ENCODE measurements at places on chromosomes 7 and 10.

- no peak for DNase-seq
Measured at GRCh38 chr10:60290558-60290957, 99.1 kb downstream of the ANK3 start.

- no peak for DNase-seq
Measured at GRCh38 chr10:49187950-49188761, at the start of gene TMEM273. TSS of gene TMEM273 (minus strand) at chr10:49188391. CDS start at chr10:49188336, 55 bp downstream.

GRCh38 chr10:46255801-46256747 lies 30.7 kb upstream of the ANTXRL start:
- peak; percentile 78 for DNase-seq

- no peak for DNase-seq
Measured at GRCh38 chr10:105837951-105838350, 1196.9 kb downstream of the SORCS3 start.

GRCh38 chr7:25314731-25315267 lies 86.5 kb upstream of the NPVF start:
- no peak for DNase-seq

DNA sequence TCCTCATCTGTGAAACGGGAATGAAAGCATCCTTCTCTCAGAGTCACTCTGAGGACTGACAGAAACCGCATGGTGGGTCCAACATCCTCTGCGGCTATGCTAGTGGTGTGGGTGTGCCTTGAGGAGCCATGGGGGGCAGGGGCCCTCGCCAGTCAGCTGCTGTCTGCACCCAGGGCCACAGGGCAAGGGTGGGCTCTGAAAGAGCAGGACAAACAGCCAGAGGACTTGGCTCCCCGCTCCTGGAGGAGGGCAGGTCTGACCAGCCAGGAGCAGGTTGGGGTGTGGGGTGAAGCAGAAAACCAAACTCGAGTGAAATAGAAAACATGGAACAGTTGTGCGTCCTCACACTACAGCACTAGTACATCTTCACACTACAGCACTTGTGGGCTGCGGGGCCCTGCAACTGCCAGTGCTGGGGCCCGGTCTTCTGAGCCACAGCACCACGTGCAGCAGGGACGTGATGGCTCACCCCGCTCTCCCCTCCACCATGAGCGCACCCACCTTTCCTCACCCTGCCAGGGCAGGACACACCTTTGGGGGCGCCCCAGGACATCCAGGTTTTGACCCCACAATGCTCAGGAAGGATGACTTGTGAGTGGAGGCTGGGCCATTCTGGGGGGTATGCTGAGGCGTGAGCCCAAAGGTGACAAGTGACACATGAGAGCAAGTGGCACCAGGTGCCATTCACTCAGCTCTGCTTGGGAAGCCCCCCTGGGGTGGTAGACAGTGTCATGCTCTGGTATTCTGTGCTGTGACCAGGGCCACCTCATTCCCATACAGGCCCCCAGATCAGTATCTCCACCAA lies 96.1 kb upstream of the RET start:
- no peak for DNase-seq

DNA sequence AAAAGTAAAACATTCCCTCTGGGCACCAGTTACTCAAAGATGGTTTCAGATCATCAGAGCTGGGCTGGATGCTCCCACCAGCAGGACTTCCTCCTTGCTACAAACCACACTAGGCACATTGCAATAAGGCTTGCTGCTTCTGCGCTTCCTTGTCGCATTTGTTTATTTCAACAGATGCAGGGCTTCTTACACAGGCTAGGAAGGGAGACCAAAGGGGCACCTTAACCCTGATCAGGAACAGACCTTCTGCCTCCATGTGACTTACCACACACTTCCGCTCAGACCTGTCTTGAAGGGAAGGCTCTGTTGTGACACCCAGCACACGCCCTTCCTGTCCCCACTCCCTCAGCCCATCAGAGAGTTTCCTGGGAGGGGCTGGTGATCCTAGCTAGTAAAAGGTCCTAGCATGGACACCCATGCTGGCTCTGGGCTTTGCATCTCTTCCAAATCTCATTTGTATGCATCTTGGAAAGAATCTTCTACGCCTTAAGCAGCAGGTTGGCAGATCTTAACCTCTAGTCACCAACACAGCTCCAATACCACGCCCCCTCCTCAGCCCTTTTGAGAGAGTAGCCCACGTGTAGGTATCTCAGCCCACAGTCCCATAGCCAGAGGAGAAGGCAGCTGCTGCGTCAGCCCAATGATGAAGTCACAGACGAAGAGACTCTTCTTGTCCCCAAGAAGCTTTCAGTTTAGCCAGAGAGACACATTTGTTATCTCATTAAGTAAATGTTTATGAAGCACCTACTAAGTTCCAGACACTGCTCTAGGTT lies 47.1 kb upstream of the SVIL start:
- DNase-seq, result no peak

DNA sequence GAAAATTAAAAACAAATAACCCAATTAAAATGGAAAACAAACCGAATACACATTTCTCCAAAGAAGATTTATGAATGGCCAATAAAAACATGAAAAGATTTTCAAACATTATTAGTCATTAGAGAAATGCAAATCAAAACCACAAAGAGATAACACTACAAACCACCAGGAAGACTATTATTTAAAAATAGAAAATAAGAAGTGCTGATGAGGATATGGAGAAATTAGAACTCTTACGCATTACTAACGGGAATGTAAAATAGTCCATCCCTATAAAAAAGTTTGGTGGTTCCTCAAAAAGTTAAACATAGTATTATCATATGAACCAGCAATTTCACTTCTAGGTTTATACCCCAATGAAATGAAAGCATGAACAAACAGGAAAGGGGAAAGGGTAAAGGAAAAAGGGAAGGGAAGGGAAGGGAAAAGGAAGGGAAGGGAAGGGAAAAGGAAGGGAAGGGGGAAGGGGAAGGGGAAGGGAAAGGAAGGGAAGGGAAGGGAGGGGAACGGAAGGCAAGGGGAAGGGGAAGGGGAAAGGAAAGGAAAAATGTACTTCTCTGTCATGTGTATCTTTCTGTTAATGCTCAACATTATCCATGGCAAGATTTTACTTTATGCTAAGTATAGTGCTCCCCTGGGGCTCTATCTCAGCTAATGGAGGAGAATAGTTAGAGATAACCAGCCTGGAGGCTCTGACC lies 125.3 kb upstream of the RSU1 start:
- no peak for DNase-seq

- DNase-seq, result no peak
Measured at GRCh38 chr7:6545398-6546126, 5.7 kb downstream of the GRID2IP start.

DNA sequence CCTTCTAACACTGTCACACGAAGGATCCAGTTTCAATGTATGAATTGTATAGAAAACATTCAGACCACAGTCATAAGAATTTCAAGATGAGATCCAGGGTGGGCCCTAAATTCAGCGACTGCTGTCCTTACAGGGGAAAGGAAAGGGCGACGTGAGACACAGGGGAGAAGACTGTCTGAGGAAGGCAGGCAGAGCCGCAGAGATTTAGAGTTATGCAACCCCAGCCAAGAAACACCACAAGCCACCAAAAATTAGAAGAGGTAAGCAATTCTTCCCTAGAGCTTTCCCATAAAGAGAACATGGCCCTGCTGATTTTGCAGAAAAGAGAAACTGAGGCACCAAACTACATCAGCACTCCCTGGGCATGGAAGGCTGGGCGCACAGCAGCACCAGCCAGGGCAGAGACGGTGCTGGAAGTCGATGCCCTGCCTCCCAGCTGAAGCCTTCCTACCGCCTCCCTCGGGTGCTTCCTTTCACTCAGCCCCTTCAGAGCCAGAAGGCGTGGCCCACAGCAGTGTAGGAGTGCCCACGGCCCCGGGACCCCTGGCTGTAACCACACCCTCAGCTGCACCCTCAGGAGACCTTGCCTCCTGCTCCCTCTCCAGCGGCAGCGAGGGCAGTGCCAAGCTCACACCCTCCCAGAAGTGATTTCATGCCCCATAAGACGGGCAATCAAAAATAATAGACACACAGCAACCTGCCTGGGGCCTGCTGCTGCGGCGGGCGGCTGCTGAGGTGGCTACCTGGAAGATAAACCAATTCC lies 81.0 kb upstream of the LRRC4 start:
- no peak for DNase-seq

- DNase-seq, result no peak
Measured at GRCh38 chr7:42234736-42235135, 2.3 kb downstream of the GLI3 start.

GRCh38 chr7:102155821-102156441 lies 130.7 kb upstream of the SH2B2 start:
- DNase-seq, result no peak

GRCh38 chr7:17490825-17491224 lies 192.4 kb downstream of the AHR start:
- DNase-seq, result no peak

GRCh38 chr10:108338146-108338545 lies 1173.6 kb upstream of the SORCS1 start:
- DNase-seq, result no peak

DNA sequence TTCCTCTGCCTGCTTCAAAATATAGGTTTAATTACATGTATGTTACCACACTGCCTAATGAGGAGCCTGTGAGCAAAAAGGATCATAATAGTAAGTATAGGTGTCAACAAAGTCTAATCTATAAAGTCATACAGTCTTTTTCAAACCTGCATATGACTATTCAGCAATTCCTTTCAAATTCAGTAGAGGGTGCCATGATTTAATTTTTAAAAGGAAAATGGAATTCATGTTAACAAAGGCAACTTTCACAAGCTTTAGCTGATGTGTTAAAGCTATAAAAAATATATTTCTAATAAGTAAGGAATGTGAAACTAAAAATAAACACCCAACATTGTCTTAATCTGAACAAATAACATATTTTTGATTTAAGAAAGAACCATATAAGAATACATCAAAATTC lies 52.1 kb downstream of the MPP7 start:
- peak; percentile 69 for DNase-seq

DNA sequence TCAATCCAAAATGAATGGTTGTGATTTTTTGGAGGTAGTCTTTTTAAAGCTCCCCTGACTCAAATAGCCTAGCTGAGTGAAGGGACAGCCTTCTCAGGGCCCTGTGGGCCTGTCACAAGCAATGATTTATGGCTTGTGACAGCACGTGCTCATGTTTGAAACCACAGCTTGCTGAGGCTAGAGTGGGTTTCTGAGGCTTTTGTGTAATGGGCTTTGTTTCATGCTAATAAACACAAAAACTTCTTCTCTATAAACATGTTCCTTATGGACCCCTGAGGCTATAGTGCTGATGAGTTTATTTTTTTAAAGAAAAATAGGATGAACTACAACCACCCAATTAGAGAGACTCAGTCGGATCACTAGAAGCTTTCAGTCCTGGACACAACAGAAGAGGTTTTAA lies 36.1 kb upstream of the BET1 start:
- DNase-seq, result no peak

DNA sequence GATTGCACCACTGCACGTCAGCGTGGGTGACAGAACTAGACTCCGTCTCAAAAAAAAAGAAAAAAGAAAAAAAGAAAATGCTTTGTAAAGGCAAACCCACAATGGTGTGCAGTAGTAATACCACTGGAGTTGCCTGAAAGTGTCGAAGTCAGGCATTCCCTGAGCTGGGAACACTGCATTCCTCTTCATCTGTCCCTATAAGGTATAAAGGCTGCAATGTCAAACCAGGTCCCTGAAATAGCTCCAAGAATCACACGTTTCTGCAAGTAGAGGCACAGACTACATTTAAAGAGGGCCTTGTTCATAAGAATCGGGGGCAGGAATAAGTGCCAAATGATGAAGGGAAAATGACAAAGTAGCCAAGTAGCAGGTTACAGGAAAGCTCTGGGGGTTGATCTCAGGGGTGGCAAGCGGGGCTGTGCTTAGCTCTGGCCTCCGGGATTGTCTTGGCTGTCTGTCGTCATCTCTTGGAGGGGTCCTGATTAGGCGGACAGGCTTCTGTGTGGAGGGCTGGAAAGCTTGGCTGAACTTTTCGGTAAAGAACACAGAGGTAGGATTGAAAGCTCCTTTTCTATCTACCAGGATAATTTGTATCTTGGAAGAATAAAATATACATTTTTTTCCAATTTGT lies 109.1 kb downstream of the PFKFB3 start:
- DNase-seq, result no peak

- no peak for DNase-seq
Measured at GRCh38 chr10:21135023-21135931, 238.2 kb upstream of the NEBL start.

- DNase-seq, result no peak
Measured at GRCh38 chr7:131518626-131519025, 37.8 kb downstream of the PODXL start.

GRCh38 chr7:105452085-105452484 lies 63.4 kb upstream of the SRPK2 start:
- no peak for DNase-seq

DNA sequence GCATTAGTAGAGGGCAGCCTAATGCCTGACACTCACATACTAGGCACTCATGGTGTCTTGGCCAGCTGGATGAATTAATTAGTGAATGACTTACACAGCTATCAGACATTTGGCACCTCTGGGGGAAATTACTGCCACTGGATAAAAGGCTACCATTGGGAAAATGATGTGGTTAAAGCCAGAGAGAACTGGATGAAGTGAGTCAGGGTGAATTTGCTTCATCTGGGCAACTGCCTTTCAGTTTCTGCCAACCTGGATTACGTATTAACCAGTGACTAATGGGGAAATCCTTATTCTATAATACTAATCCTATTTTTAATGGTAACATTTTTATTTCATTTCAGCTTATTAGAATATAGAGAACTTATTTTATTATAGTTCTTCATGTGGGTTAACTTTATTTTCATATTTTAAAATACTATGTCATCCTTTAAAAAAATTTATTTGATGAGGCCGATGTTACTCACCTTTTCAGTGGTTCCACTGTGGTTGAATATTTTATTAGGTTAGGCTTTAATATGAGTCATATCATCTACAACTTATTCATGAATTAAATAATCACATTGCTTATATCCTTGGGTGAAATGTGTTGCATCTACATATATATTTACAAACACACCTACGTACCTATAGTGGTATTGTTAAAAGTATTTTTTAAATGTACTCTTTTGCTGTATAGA lies 85.6 kb upstream of the CAPZA2 start:
- DNase-seq, result peak; percentile 88

GRCh38 chr10:14523286-14523685 lies 192.6 kb upstream of the FRMD4A start:
- no peak for DNase-seq

DNA sequence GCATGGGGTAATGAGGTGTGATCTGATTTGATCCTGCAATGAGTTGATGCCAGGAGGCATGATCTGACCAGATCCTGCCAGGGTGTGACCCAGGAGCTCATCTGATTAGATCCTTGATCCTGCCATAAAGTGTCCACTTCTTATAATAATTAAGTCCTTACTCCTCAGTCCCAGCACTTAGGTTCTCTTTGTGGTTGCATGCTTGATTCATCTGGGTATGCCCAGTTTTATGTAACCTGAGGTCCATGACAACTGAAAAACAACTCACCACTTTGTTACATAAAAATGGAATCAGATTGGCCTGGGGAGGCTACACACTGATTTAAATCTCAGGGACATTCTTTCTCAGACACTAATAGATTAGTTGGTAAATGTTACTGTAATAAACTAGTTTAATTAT lies 19.1 kb downstream of the ACADSB start:
- DNase-seq, result no peak

DNA sequence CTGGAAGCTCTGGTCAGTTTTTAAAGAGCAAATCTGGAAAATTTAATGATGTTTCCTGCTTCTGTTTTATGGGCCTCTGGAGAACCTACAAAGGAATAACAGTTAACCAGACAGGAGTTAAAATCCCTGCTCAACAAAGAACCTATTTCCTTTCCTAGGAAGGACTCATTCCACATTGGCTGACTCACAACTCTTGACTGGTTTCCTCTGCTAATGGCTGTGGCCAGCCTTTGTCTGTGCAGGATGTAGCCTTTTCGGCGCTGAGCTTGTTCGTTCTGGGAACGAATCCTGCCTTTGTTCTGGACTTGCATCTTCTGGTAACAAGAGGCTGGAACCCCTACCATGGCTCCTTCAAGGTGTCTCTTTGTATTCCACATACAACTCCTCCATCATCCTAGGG lies 112.8 kb upstream of the PDCD4 start:
- DNase-seq, result peak; percentile 30

Measured in RKO (cell line).